ENCODE measurements at places on chromosomes 7 and 10. TPM values are rescaled to one million over a fixed set of nuclear protein-coding genes. Genes with fewer than 3 reads are reported as not detected.
A peak's percentile ranks its signal among the peaks of the same experiment; 100 is the strongest.

DNA sequence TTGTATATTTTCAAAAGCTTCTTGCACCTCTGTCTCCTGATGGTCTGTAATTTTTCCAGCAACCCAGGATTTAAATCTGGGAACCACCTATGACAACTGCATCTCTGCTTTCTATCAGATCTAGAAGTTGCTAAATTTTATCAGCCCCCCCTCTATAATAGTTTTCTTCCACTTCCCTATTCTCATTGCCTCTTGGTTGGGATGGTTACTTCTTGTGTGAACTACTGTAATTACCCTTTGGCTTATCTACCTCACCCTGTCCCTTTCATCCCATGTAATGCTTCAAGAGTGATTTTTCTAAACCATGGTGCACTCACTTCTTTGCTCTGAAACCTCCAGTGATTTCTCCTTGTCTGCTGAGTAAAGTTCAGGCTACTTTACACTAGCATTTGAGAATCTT lies 92.3 kb downstream of the BMPR1A start:
- DNase-seq = no peak
- H3K36me3 ChIP-seq = peaks cover 12% of the 10 kb centered on the region
- no peaks in the 10 kb centered on the region for H3K27me3 ChIP-seq
- H3K4me3 ChIP-seq = no peak overlapping the region

GRCh38 chr10:96918214-96919002 lies 86.3 kb downstream of the LCOR start:
- no peak for DNase-seq
- peak overlapping the region; percentile 12 for H3K27ac ChIP-seq
- no peaks in the 10 kb centered on the region for H3K27me3 ChIP-seq
- H3K4me1 ChIP-seq = peaks cover 6% of the 10 kb centered on the region
- no peak overlapping the region for H3K4me3 ChIP-seq

Gene TSPAN15
- 10.4 TPM for total RNA-seq

GRCh38 chr10:7610651-7611389 lies 55.9 kb downstream of the ITIH5 start:
- no peak overlapping the region for H3K27ac ChIP-seq
- no peak overlapping the region for H3K4me3 ChIP-seq
- no peaks in the 10 kb centered on the region for H3K36me3 ChIP-seq
- no peak for DNase-seq

DNA sequence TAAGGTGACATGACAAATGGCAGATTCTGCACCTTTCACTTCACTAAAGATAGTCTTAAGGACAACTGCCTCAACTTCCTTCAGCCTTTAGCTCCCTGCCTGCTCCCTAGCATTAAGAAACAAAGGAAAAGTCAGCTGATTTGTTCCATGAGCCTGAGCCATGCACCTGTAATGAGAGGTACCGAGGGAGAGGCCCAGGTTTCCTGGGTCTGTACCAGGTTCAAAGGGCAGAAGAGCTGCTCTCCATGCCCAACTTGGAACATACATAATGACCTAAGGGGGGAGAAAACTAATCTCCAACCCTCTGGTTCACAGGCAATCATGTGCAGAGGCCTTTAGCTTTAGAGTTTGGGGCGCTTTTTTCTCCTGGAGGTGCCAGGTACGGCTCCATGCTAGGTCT lies 111.2 kb downstream of the JAZF1 start:
- peaks cover 60% of the 10 kb centered on the region for H3K4me1 ChIP-seq
- H3K36me3 ChIP-seq = no peaks in the 10 kb centered on the region
- no peak overlapping the region for H3K4me3 ChIP-seq
- no peaks in the 10 kb centered on the region for H3K27me3 ChIP-seq
- no peak for DNase-seq
- no peak overlapping the region for H3K27ac ChIP-seq

Gene PVRIG
- 0.55 TPM for total RNA-seq

GRCh38 chr10:74111799-74112198 lies 38.8 kb downstream of the AP3M1 start:
- peaks cover 92% of the 10 kb centered on the region for H3K36me3 ChIP-seq
- DNase-seq = no peak
- H3K27ac ChIP-seq = peak overlapping the region; percentile 35
- H3K4me3 ChIP-seq = no peak overlapping the region
- no peaks in the 10 kb centered on the region for H3K4me1 ChIP-seq
- no peaks in the 10 kb centered on the region for H3K27me3 ChIP-seq

GRCh38 chr10:129945064-129945463 lies 19.0 kb downstream of the EBF3 start:
- H3K27me3 ChIP-seq = peaks cover under 1% of the 10 kb centered on the region
- no peak overlapping the region for H3K27ac ChIP-seq
- H3K4me3 ChIP-seq = no peak overlapping the region
- DNase-seq = no peak
- H3K4me1 ChIP-seq = peaks cover 20% of the 10 kb centered on the region

GRCh38 chr10:38209332-38209731 lies 115.2 kb downstream of the ZNF37A start:
- H3K36me3 ChIP-seq = peaks cover 47% of the 10 kb centered on the region
- H3K4me3 ChIP-seq = no peak overlapping the region
- no peak overlapping the region for H3K27ac ChIP-seq
- no peak for DNase-seq

Data from WTC11 (cell line).